ENCODE measurements at places on chromosomes 5 and 9.

DNA sequence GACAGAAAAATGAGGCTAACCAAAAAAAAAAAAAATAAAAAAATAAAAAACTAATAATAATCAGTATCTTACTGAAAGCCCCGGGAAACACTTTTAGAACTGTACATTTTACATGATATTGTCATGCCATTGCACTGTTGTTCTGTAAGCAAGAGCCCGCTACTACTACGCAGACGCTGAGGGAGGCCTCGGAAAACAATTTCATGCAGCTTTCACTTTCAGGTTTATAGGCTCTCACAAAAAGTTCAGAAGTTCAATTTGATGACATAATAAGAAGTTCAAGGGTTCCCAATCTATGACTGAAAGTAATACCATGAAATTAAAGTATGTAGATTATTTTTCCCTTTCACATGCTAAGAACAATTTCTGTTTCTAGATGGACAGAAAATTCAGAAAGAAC is 318.3 kb upstream of the ITGA1 start:
- DNase-seq: no peak

- no peak for DNase-seq
Observed at GRCh38 chr9:111036429-111036789, 1.9 kb downstream of the LPAR1 start.

- no peak for DNase-seq
Observed at GRCh38 chr5:5145651-5146529, 5.8 kb downstream of the ADAMTS16 start.

GRCh38 chr5:61298066-61298465 is 34.0 kb upstream of the ZSWIM6 start:
- DNase-seq: no peak

GRCh38 chr5:106730912-106731311 is 939.8 kb downstream of the EFNA5 start:
- DNase-seq: no peak

DNA sequence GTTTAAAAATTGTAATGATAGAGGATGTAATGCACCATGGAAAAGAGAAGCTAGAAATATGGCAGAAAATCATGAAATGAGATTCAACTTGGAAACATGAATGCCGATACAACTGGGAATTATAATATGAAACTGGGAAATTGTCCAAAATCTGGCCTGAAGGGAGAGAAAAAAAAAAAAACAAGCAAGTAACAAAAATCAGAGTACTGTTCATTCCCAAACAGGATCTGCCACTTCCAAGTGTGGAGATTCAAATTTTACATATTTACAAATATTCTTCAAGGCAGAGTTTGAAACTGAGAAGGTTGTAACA is 56.6 kb upstream of the MOCS2 start:
- no peak for DNase-seq

GRCh38 chr9:113011911-113012381 is at the start of gene ZNF883:
Gene ZNF883 (minus strand): TSS chr9:113012192.
- no peak for DNase-seq

GRCh38 chr9:2050236-2050635 is 35.1 kb downstream of the SMARCA2 start:
- no peak for DNase-seq

DNA sequence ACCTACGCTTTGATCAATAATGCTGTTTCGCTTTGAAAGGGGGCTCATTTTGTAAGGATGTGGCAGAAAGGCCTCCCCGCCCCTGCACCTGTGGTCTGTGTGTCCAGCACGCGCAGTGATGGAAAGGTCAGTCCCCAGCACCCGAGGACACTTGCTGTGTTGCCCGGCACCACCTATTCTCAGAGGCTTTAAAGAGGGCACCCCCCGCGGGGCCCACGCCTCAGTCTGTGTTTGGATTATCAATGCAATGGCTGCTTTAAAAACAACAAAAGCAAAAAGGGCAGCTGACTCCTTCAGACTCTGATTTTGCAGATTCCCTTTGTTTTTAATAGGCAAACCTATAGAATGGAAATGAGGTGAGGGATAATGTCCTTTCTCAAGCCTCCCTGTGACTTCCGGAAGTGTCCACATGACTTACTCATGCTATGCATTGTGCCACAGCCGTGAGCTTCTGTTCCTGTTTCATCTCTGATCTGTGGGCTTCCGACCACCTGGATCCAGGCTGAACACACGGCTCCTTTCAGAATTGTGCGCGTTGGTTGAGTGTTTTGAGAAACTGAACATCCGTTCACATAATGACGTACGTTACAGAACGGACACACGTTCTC is 416.2 kb downstream of the IRX2 start:
- DNase-seq: no peak

DNA sequence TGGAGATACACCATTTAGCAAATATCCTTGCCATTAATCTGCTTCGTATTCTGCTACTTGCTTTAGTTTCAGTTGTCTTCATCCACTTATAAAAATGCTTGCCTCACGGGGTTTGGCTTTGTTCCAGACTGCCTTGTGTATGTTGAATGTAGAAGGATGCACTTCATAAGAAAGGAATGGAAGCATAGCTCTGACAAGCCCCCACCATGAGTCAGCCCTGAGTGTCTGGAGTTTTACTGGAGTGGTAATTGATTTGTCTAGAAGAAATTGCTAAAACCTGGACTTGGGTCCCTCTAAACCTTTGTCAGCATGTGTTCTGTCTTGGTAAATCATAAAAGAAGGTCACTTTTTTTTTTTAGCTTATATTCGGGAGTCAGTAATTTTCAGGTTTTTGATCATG is 4.6 kb downstream of the TEX48 start:
- DNase-seq: no peak

GRCh38 chr9:114685951-114686350 is 4.0 kb upstream of the TEX48 start:
- DNase-seq: no peak

DNA sequence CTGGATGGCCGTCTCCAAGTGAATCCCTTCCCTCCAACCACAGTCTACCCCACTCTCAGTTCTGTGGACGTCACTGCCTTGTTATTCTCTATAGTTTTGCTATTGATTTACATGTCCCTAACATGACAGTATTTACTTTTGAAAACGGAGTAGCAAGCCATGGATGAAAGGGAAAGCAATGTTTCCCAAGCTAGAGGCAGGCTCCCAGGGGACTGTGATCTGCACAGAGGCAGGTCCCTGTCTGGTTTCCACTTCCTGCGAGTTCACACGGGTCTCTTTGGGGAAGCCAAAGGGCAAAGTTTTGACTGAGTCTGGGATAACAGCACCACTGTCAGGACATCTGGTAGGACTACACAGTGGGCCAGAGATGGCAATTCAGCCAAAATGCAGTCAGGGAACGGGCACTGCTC is 12.7 kb downstream of the C9orf153 start:
- no peak for DNase-seq

DNA sequence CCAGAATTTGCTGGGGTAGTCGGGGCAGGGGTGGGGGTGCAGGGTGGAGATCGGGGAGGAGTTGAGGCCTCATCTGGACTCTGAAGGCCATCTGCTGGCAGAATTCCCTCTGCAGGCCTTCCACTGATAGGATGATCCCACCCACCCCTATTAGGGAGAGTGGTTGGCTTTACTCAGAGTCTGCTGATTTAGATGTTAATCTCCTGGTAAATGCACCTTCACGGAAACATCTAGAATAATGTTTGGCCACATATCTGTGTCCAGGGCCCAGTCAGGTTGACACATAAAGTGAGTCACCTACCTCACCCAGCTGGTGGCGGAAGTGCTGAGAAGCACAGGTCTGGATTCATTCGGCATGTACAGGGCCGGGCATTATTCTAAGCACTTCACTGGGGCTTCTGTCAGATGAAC is 50.0 kb downstream of the DAPK1 start:
- no peak for DNase-seq

DNA sequence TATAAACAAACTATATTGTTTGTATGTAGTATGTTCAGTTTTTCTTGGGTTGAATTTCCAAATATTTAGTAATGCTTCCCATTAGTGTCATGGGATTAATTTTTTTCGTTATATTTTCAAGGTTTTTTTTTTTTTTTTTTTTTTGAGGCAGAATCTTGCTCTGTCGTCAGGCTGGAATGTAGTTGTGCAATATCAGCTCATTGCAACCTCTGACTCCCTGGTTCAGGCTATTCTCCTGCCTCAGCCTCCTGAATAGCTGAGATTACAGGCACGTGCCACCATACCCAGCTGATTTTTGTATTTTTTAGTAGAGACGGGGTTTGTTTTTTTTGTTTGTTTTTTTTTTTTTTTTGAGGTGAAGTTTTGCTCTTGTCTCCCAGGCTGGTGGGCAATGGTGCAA is 10.6 kb downstream of the DDX46 start:
- DNase-seq: no peak

DNA sequence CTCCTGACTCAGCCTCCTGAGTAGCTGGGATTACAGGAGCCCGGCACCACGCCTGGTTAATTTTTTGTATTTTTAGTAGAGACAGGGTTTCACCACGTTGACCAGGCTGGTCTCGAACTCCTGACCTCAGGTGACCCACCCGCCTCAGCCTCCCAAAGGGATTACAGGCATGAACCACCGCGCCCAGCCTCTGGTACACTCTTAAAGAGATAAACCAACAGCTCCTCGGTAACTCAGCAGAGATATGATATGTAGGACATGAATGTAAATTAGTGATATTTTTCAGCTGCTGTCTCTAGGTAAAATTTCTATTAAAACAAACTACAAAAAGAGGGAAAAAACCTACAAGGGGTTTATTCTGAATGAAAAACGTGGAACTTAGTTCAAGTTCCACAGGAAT is 42.8 kb upstream of the HK3 start:
- no peak for DNase-seq

- DNase-seq: no peak
Observed at GRCh38 chr5:10912435-10912834, 151.4 kb upstream of the DAP start.

DNA sequence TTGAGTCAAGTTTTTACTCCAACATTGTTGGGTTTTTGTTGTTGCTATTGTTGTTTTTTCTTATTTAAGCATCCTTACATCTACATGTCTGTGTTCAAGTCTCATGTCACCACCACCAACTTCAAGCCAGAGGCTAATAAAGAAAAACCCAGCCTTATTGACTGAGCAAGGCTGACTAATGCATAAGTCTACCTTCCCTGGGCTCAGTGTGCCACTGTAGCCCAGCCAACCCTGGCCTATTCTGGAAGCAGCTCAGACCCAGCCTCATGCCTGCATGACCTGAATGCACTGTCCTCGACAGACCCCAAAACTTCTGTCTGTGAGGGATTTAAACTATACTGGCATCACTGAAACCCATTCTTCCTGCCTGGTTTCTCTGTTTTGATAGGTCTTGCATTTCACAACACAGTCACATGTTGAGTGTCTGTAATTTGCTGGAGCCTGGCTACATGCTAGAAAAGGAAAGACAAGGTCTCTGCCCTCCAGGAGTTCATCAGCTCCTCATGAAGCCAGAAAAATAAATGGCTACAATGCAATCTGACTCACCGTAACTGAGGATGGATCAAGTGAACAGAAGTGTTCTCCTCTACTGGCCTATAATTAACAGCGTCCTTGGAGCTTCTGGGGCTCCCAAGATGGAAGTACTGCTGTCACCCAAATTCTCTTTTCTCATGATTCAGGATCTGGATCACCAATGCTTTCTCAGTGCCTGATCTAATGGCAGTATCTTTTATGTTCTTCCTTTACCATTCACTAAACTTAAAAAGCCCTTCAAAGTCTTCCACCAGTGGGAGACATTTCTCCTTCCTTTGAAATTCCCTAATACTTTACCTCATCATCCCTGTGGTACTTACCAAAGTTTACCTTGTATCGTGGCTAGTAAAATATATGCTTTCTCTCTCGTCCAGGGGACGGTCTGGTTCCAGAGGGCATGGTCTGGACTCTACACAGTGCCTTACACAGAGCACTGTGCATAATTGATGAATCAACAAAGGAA is 103.9 kb upstream of the IFNE start:
- DNase-seq: no peak

GRCh38 chr5:62309107-62309506 is 3.1 kb downstream of the KIF2A start:
- DNase-seq: no peak

- DNase-seq: no peak
Observed at GRCh38 chr5:72434056-72434780, 73.0 kb downstream of the ZNF366 start.

- no peak for DNase-seq
Observed at GRCh38 chr5:77946381-77947040, 170.4 kb upstream of the TBCA start.

GRCh38 chr5:15791274-15791673 is 291.3 kb downstream of the FBXL7 start:
- no peak for DNase-seq

DNA sequence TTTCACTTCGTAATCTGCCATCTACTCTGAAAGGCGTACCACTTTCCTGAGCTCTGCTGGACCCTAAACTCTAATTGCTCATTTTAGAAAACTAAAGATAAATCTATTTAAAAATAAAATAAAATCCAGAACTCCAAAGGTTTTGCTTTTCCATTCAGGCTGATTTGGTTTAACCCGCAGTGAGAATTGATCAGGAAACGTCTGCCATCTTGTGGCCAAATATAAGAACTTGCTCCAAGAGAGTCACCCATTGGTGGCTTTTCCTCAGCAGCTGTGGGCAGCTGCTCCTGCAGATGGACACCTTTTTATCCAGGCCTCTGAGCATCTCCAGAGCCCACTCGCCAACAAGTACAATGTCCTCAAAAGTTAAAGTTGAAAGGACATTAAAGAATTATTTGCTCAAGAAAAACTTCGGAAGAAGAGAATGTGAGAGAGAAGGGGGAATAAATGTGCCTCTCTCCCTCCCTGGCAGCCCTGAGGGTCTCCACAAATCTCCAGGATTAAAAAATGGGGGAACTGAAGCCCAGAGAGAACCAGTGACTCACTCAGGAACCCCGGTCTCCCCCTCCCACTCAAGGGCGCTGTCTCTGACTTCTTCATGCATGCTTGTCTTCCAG is 4.1 kb downstream of the SAXO1 start:
- DNase-seq: no peak

DNA sequence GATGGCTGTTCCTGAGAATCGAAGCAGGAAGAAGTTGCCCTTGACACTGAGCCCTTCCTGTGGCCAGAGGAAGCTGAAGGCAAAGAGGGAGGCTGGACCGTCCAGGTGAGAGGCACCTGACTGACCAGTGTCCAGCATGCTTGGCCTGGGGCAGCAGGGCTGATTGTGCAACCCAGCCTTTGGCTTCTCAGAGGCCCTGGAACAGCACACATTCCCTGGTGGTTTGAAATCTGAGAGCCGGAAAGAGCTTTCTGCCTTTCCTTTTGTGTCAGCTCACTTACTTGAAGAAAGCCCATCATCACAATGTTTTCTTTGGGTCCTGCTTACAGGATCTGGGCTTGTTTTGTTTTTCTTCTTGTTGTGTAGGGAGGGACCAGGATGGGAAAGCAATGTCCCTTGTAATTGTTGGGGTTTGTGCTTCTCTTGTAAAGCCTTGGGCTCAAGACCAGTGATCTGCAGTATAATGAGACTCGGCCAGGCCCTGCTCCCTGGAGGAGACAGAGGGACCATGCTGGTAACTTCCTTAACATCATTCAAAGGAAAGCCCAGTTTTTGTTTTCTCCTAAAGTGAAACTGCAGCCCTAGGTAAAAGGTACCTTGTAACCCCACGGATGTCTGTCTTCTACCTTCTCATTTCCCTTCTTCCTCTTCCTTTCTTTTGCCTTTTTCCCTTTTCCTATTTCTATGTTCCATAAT is 213.7 kb downstream of the NXNL2 start:
- DNase-seq: no peak

All from activated naive CD4-positive, alpha-beta T cell (primary cell).